Activated CD8-positive, alpha-beta memory T cell treated with anti-CD3 and anti-CD28 coated beads for 4 hours (primary cell): ENCODE measurements at places on chromosomes 2 and 18.

DNA sequence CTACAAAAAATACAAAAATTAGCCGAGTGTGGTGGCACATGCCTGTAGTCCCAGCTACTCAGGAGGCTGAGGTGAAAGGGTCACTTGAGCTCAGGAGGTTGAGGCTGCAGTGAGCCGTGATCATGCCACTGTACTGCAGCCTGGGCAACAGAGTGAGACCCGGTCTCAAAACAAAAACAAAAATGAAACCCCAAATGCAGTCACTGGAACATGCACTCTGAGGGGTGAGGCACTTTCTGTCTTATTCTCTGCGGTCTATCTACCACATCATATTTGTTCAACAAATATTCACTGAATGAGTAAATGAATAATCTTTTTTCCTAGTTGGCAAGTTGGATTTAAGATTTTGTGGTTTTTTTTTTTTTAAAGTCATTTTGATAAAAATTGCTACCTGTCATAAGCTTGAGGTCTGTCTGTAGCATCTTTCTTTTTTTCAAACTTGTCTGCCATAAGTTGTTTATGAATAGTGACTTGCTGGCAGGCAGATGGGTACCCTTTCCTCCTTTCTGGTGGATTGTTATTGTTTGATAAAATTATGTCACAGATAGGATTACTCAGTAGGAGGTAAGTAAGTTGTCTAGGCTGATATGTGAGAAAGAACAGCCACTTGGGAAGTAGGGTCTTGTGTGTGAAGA is 11.8 kb downstream of the CHRNA1 start:
- DNase-seq, result no peak

- no peak for DNase-seq
Measured at GRCh38 chr2:219701847-219702634, 74.6 kb downstream of the SLC4A3 start.

- no peak for DNase-seq
Measured at GRCh38 chr2:16386431-16386830, 279.2 kb downstream of the CYRIA start.

- peak; percentile 6 for DNase-seq
Measured at GRCh38 chr18:45106331-45106774, 425.7 kb downstream of the SETBP1 start.

- DNase-seq, result no peak
Measured at GRCh38 chr2:128319631-128320191, 1.0 kb upstream of the HS6ST1 start.

GRCh38 chr2:179021258-179021657 is 28.7 kb downstream of the CCDC141 start:
- DNase-seq, result no peak

DNA sequence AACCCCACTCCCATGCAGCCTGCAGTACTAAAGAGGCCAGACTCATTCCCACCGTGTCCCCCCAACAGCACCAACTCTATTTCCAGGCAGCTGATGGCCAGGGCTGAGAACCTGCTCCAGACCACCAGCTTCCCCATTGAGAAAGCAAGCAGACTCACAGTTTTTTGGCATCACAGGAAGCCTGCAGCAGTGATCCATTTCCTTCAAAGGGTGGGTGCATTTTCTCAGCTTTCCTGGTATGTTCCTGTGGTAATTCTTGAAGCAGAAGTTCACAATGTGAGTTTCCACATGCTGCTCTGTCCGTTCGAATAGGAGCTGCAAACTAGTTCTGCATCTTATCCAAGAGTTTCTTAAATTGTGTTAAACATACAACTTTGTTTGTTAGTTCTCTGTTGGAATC is 1249.6 kb upstream of the FAM98A start:
- DNase-seq, result no peak

DNA sequence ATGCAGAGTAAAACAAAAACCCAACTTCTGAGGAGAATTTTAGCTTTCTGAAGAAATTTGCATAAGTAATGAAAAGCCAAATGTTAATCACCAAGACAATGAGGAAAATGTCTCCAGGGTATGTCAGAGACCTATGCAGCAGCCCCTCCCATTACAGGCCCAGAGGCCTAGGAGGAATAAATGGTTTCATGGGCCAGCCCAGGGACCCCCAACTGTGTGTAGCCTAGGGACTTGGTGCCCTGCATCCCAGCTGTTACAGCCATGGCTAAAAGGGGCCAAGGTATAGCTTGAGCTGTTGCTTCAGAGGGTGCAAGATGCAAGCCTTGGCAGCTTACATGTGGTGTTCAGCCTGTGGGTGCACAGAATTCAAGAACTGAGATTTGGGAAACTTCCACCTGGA is 1256.9 kb upstream of the PIK3C3 start:
- DNase-seq, result no peak

- DNase-seq, result no peak
Measured at GRCh38 chr18:11506856-11507255, 102.5 kb upstream of the SLC35G4 start.

GRCh38 chr2:195490319-195490718 is 166.7 kb upstream of the SLC39A10 start:
- DNase-seq, result no peak

DNA sequence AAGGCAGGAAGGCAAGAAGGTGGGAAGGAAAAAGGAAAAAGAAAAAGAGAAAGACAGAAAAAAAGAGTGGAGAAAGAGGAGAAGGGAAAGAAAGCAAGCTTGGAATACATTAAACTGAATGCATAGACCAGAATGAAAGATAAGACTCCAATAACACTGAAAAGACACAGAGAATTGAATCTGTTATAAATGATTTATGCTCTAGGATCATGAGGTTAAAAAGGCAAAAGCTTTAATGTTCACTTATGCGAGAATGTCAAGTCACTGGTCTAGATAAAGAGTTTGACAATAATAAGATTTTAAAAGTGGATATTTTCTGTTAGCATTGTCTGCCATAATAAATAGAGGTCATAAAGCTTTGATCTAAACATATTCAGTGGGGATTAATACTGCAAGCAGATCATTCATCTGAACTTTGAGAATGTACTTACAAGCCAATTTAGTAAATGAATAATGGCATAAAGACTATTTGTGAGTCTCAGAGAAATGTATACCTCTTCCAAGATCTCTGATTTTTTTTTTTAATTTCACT is 1069.2 kb upstream of the SLC39A10 start:
- no peak for DNase-seq

DNA sequence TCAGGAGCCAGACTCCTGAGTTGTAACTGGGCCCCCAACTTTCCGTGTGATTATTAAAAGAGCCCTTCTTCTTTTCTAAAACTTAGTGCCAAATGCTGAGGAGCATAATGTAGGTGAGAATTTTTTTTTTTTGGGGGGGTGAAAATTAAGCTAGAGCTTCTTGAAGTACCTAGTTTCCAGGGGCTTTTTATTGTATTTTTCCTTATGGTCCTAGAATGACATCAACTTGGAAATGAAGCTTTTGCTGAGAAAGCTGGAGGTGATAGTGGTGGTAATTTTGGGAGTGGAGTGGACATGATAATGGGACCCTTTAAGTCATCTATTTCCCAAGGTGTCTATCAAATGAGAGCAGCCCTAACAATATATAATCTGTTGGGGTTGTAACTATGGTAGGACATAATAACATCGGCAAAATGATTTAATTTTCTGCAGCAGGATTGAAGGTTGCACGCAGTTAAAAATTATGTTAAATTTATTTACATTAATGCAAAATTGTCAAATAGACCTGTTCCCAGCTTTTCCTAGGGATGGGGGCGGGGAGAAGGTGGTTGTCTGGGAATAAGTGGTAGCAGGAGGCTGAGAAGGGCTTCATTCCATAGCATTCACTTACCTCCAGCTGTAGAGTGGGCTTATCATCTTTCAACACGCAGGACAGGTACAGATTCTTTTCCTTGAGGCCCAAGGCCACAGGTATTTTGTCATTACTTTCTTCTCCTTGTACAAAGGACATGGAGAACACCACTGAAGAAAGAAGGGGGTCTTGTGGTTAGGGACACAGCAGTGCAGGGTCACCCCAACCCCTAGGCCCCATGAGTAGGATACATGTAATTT is 5.7 kb downstream of the IL1B start:
- no peak for DNase-seq

- DNase-seq, result no peak
Measured at GRCh38 chr2:241767464-241768250, 9.0 kb upstream of the GAL3ST2 start.

GRCh38 chr18:28777756-28778155 is 600.8 kb upstream of the CDH2 start:
- no peak for DNase-seq

GRCh38 chr18:8513249-8513648 is 96.0 kb upstream of the RAB12 start:
- DNase-seq, result no peak

DNA sequence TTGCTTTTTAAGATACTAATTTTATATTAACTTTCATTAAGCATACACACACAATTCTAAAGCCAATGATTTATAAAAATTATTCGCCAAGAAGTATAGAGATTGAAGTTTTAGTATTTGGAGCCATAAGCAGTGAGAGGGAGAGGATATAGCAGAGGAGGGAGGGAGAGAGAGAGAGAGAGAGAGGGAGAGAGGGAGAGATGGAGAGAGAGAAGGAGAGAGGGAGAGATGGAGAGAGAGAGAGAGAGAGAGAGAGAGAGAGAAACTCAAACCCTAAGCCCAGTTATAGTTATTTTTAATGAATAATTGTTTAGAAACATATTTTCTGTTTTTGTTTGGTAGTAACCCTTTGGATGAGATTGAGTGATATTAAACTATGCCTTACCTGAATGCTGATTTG is 5.3 kb downstream of the TWIST2 start:
- no peak for DNase-seq

GRCh38 chr2:149528983-149529382 is 58.6 kb downstream of the MMADHC start:
- DNase-seq, result no peak

DNA sequence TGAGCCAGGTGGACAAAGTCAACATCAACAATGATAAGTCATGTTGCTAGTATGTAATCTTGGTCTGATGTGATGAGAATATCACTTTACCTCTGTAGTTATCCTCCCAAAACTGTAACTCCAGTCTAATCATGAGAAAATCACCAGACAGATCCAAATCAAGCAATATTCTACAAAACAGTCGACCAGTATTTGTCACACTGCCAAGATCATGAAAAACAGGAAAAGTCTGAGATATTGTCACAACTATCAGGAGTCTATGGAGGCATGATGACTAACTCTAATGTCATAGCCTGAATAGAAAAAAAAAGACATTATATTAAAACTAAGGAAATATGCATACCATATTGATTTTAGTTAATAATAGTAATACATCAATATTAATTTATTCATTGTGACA is 1883.3 kb upstream of the CELF4 start:
- no peak for DNase-seq

GRCh38 chr2:15744820-15745219 is 153.2 kb downstream of the DDX1 start:
- no peak for DNase-seq

GRCh38 chr2:143604566-143604959 is 475.3 kb downstream of the ARHGAP15 start:
- no peak for DNase-seq

DNA sequence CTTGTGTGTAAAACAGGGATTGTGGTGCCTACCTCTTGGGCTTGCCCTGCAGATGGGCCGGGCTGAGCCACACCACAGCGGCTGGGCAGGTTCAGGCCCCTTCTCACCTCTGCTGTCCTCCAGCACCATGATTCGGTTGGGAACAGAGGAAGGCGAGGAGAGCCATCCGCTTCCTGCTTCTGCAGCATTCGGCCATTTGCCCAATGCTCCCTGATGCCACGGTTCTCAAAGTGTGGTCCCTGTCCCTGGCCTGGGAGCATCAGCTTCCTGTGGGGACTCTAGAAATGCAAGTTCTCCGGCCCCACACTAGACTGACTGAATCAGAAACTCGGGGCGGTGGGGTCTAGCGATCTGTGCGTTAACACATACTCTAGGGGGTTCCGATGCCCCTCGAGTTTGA is 65.1 kb downstream of the RRM2 start:
- no peak for DNase-seq

DNA sequence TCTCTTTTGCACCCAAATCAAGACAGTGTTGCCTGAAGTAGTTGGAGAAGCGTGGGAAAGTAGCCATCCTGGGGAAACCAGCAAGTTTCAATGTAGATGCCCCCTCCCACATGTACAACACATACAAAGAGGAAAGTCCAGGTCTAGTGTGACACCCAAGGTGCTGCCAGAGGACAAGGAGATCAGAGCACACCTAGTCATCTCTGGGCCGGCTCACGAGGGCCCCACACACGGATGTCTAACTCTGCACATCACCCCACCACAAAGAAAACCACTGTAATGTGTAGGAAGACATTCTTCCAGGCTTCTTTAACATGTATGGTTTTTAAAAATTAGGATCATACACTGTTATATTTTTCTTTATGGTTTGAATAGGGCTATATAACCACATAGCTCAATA is 21.6 kb downstream of the PARD6G start:
- DNase-seq, result no peak

GRCh38 chr2:201444746-201445465 is 6.4 kb downstream of the TRAK2 start:
- DNase-seq, result no peak
